HEK293T (cell line): ENCODE measurements at places on chromosomes 13 and 19.

DNA sequence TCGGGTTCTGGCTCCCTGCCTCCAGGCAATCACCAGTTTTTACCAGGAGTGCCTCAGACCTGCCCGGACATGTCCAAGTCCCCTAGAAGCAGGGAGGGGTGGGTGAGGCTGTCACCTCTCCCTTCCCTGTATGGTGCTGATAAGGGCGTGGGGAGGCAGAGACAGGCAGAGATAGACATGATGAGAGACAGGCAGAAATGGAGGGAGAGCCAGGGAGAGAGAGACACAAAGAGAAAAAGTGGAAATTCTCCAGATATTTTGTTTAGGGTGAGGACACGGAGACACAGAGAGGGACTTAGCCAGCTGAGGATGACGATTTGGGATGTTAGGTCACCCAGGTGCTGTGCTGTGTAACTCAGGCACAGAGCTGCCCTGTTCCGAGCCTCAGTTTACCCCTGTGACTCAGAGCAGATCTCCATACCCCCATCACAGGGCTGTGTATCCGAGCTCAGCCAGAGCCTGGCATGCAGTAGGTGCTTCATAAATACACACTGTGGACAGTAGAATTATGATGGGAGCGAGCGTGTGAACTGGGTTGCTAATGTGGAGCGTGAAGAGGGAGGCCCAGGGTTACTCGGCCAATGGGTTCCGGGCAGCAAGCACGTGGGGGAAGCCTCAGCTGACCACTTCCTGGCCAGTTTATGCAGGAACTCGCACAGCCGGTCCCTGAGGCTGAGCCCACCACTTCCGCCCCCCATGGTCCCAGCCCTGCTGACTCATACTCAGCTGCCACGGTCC, 11.9 kb upstream of the GDF15 start:
- DNase-seq, result peak; percentile 74

DNA sequence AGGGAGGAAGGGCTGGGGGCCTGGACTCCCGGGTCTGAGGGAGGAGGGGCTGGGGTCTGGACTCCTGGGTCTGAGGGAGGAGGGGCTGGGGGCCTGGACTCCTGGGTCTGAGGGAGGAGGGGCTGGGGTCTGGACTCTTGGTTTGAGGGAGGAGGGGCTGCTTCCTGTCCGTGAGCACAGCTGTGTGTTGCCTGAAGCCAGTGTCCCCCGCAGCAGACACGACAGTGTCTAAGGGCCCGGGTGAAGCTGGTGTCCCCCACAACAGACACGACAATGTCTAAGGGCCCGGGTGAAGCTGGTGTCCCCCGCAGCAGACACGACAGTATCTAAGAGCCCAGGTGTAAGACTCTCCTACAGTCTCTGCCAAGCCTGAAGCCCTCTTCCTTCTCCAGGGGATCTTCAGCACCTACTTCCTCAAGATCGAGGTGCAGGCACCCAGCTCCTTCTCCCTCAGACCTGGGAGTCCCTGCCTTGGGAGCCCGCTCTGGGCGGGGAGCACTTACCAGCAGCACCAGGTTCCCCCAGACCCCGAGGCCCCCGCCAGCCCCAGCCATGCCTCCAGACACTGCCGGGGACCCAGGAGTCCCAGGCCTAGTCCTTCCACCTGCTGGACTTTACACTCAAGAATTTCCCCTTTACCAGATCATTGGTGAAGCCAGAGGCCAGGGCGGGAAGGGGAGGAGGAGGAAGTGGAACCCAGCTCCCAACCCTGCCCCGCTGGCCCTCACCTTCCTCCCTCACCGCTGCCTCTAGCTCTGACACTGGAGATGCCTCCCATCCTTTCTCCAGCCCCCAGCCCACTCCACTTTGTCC, at the start of gene PTPRH:
Gene PTPRH, minus strand, starts transcription at position 622 of the 813 bp plus-strand sequence. Its CDS starts 68 bp downstream, at position 554.
- no peak for DNase-seq

DNA sequence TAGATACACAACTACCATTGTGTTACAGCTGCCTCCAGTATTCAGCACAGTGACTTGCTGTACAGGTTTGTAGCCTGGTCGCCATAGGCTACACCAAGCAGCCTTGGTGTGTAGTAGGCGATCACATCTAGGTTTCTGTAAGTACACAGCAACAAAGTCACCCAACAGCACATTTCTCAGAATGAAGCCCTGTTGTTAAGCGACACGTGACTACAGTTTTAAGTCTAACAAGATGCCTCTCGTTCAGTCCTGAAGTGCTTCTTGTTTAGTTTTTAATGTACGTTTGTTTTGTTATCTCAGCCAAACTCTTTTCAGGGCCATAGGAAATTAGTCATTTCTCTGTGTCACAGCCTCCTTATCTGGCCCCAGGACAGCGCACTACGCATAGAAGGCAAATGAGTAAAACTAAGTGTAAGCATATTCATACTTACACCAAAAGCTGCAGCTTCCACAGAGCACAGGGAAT, 50.0 kb upstream of the GPR183 start:
- DNase-seq, result no peak

- peak; percentile 26 for DNase-seq
Observed at GRCh38 chr13:19959141-19959830, 759 bp downstream of the ZMYM2 start.

GRCh38 chr19:31658993-31659896, 310.0 kb upstream of the TSHZ3 start:
- DNase-seq, result no peak

- DNase-seq, result no peak
Observed at GRCh38 chr13:20553311-20553710, 13.6 kb upstream of the IFT88 start.
